Caco-2 (cell line): ENCODE measurements at places on chromosomes 6 and 20.

DNA sequence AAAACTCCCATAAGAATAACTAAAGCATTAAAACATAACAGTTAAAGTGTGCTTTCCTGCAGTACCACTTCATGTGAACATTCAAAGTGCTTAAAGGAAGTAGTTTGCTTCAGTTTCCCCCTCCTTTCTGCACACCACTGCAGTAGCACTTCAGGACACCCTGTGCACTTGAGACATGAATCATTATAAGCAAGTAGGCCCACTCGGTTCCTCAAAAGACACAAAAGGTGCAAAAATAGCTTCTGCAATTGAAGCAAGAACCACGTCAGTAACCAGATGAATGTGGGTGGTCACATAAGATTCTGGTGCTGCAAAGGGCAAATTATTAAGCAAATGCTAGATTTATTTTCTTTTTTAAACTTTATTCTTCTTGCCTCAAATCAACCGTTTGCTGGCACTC lies 160.6 kb downstream of the HIVEP2 start:
- H3K4me1 ChIP-seq: no peaks in the 10 kb centered on the region
- no peak overlapping the region for H3K27ac ChIP-seq
- no peaks in the 10 kb centered on the region for H3K27me3 ChIP-seq

GRCh38 chr6:31129130-31129529 lies 8.9 kb upstream of the CDSN start:
- no peaks in the 10 kb centered on the region for H3K27me3 ChIP-seq
- H3K36me3 ChIP-seq: no peaks in the 10 kb centered on the region
- H3K27ac ChIP-seq: no peak overlapping the region
- H3K4me3 ChIP-seq: no peak overlapping the region

DNA sequence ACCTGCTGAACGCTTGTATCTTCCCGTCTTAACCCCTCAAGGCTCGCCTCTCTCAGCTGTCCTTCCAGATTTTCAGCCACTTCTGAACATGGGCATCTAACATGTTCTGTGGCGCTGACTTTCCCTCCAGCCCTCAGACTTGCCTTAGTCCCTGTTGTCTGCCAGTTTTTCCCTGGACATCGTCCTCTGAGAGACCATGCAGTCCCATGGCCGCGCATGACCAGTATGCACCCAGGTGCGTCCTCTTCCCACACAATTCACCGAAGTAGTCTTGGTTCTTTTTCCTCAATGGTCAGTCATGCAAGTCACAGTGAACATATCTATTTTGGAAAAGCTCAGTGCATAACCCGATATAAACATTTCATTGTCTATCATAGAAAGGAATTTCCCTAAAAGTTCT lies 9.2 kb downstream of the TUBB2B start:
- H3K4me3 ChIP-seq: no peak overlapping the region
- H3K36me3 ChIP-seq: no peaks in the 10 kb centered on the region
- DNase-seq: no peak
- H3K27ac ChIP-seq: no peak overlapping the region
- no peaks in the 10 kb centered on the region for H3K4me1 ChIP-seq

DNA sequence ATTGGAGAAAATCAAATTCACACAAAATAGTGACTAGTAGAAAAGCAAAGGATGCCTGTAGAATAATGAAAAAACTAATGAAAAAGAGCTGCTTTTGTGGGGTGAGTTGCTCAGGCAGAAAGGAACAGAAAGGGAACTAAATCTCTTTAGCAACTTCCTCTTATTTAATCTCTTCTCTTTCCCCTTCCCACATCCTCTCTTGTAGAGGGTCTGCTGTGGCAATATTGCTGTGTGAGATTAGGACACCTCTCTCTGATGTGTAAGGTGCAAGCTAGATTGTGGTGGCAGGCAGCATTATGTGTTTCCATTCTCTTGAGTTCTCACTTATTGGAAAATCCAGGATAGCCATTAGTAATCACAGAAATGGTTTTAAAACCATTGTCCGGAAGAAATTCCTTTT lies 49.7 kb downstream of the SYNE1 start:
- H3K4me3 ChIP-seq: no peak overlapping the region
- no peaks in the 10 kb centered on the region for H3K27me3 ChIP-seq
- no peaks in the 10 kb centered on the region for H3K4me1 ChIP-seq
- H3K36me3 ChIP-seq: no peaks in the 10 kb centered on the region

GRCh38 chr6:93021235-93021915 lies 398.0 kb downstream of the EPHA7 start:
- H3K4me3 ChIP-seq: no peak overlapping the region
- H3K36me3 ChIP-seq: no peaks in the 10 kb centered on the region
- no peaks in the 10 kb centered on the region for H3K4me1 ChIP-seq
- H3K27ac ChIP-seq: no peak overlapping the region
